ENCODE measurements at places on chromosomes 2 and 18. TPM values are rescaled to one million over a fixed set of nuclear protein-coding genes. Genes with fewer than 3 reads are reported as not detected.

The PFN4 gene
- total RNA-seq: 2.3 TPM

The PLCL1 gene
- 0.83 TPM for total RNA-seq

The ADD2 gene
- total RNA-seq: 5.2 TPM

The ALPI gene
- not detected for total RNA-seq

DNA sequence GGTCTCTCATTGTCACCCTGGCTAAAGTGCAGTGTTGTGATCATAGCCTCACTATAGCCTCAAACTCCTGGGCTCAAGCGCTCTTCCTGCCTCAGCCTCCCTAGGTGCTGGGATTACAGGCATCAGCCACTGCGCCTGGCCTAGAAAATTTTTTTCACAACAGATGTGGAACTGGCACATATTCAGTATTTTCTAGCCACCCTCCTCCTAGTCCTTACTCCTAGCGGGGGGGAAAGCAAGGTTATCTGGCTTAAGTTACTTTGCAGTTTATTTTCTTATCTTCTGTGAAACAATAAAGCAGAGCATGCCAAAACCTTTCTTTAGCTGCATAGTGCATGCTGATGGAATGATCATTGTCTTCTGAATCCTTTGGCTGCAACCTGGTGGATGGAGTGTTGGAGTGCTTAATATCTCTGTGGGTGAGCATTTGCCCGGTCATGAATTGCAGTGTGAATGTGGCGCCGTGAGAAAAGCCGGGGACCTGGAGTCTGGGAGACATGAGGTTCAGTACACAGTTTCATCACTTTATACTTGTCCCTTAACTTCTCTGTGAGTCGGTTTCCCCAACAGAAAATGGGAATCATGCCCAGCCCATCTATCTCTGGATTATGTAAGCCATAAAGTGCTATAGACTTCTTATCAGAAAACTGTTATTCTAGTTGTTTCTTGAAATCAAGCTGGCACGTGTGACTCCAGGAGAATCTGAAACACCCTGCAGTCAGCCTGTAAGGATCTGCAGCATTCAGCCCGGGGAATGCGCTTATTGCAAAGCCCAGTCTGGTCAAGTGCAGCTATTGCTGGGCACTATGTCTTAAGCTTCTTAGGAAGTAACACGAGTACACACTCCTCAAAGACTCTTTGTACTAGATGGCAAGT lies 38.2 kb upstream of the MAP3K20 start:
- DNase-seq: no peak

DNA sequence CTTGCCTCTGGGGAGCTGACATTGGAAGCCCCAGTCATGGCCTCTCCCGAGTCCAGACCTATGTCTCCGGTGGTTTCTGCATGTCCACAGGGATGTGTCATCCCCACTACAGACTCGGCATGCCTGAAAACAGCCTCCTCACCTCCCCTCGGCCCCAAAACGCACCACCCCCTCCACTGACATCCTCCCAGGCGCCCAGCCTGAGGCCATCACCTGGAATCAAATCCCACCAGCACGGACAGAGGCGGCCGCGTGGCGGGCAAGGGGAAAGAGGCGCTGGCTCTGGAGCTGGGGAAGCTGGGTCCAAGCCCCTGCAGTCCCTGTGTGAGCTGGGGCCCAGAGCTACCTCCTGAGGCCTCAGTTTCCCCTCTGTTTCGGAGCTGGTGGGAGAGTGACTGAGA lies 69.9 kb upstream of the SMAD7 start:
- DNase-seq: no peak
